ENCODE measurements at places on chromosomes 6 and 20.

- DNase-seq: no peak
Measured at GRCh38 chr6:121647905-121648304, 212.5 kb downstream of the GJA1 start.

DNA sequence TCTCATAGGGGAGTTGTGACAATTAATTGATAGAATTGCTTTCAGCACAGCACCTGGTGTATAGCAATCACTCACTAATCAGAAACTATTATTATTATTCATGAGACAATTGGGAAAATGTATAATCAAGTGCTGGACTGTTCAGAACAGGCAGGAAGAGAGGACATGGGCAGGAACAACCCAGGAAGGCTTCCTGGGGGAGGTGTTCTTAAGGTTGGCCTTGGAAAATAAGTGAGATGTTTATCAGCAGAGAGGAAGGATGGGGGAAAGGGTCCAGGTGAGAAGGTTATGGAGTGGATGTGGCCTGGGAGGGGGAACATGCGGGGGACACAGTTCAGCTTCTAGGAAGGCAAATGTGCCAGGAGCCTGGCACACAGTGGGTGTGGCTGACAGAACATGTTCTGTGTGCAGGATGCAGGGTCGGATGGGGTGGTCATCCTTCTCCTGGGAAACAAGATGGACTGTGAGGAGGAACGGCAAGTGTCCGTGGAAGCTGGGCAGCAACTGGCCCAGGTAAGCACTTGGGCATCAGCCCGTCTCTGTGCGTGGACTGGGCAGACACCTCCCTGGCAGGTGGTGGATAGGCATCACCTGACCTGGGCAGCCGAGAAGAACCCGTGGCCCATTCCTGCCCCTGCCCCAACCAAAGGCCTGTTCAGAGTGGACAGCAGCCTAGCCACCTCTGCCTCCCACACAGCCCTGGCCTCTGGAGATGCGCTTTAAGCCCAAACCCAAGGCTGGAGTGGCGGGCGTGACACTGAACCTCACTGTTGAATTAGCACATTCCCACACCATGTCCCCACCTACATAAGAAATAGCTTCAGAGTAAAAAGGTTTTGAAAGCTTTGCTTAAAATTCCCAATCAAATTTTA, 30.9 kb downstream of the RAB44 start:
- DNase-seq: no peak

DNA sequence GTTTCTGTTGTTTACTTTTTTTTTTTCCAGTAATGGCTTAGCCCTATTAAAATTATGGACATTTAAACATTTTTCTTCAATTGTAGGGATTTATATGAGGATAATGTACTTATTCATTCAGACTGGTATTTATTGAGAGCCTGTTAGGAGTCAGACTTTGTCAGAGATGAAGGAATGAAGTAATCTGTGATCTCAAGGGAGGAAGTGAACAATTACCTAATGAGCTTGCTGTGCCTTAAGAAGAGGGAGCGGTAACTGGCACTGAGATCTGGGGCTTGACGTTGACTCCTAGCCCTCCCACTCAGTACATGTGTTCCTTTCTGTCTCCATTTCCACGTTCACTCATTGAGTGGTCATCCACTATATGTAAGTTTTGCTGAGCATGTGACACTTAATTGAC, 12.6 kb downstream of the AFDN start:
- no peak for DNase-seq

DNA sequence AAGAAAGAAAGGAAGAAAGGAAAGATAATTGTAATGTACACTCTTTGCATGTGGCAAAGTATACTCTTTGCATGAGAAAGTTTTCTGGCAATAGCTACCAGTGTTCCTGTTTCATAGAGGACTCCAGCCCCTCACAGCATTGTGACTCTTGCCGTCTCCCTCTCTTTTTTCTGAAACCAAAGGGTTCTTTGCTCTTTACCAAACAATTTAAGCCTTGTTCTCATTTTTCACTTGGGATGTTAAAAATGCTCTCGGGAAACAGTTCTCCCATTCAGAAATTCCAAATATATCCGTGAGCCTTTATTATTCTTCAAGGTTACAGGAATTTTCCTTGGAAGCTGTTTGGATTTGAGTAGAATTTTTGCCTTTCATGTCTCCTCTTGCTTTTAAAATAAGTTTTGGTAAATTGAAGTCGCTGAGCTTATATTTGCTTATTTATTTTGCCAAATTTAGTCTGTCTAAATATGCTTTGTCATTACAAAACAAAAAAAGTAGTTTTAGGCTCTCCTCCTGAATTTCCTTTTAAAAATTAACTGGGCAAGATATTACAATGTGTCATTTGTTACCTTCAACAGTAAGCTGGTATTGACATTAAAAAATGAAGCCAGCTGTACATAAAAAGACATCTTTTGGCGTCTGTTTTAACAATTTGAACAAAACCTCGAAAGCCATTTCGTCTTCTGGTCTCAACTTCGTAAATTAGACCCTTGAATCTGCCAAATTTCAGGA, 103.8 kb upstream of the ARMC2 start:
- DNase-seq: no peak

DNA sequence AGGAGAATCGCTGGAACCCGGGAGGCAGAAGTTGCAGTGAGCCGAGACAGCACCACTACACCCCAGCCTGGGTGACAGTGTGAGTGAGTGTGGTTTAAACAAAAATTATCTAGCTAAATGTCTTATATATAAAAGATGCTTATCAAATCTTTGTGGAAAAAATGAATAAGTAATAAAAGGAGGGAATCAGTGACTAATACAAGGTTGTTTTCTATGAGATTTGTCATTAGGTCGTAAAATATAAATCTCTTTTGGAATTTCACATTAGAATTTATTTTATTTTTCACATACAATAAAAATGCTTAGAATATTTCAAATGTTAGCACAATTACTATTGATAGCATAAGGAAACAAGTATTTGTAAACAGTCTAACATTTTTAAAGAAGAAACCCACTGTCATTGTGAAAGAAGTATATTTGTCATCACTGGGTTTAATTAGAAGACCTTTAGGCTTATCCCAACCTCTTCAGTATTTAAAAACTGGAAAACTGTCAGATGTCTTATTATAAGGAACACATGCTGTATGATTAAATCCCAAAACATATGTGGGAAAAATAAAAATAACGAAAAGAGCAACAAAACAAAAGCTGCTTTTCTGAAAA, 47.1 kb downstream of the ASCC3 start:
- no peak for DNase-seq

GRCh38 chr6:151757506-151757955, 50.0 kb upstream of the ESR1 start:
- DNase-seq: no peak

GRCh38 chr6:17178326-17178725, 76.5 kb downstream of the STMND1 start:
- DNase-seq: no peak

DNA sequence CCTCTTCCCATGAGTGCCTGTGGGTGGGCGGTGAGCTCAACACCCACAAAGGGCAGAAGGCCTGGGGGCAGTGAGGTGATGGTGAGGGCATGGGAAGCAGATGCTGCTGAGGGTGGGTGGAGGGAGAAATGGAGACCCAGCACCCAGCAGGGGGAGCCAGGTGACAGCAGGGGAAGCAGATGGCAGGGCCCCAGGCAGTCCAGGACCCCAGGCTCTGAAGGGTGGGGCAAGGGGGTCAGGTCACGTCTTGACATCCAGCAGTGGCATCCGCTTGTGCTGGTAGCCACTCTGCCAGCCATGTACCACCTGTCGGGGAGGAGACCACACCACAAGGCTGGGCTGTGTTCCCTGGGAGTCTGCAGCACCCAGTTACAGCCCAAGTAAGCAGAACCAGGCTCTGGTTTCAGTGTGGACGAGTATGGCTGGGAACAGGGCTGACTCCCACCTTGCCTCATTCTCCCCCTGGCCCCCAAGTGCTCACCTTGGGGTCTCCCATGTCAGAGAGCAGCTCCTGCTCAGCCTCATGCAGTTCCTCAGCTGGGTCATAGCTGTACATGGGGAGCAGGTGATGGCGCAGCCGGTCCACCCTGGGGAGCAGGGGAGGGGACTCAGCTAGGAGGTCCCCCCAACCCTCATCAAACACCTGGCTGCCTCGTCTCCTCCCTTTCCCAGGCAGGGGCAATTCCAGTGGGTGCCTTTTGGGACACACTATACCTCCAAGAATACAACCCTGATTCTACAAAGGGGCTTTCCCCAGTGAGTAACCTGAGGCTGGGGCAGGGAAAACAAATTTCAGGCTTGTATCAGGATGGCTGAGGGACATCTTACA, 2.0 kb downstream of the SMIM29 start:
- DNase-seq: peak; percentile 75

DNA sequence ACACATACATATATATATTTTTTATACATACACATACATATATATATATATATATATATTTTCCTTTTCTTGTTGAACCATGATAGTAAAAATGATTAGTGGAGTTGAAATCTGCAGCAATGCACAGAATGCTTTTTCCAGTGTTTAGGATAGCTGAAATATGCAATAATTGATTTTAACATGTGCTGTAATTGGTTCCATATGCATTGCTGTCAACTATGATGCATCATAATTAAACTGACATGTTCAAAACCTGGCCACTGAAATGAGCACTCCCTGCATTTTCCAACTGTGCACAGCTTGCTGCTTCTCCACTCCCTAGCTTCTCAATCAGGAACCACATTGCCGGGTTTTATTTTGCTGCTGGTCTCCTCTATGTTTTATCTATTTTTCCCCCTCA, 358.3 kb downstream of the PAX1 start:
- no peak for DNase-seq

DNA sequence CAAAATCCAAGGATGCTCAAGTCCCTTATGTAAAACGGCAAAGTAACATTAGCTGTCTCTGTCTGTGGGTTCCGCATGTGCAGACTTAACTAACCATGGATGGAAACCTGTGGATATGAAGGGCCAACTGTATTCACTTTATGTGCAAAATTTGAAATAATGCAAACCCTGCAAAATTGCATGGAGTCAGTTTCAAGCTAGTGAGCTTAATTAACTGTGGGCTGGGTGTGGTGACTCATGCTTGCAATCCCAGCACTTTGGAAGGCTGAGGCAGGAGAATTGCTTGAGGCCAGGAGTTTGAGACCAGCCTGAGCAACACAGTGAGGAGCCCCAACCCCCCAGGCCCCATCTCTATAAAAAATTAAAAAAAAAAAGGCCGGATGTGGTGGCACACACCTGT, 81.4 kb downstream of the ANKS1A start:
- DNase-seq: no peak

DNA sequence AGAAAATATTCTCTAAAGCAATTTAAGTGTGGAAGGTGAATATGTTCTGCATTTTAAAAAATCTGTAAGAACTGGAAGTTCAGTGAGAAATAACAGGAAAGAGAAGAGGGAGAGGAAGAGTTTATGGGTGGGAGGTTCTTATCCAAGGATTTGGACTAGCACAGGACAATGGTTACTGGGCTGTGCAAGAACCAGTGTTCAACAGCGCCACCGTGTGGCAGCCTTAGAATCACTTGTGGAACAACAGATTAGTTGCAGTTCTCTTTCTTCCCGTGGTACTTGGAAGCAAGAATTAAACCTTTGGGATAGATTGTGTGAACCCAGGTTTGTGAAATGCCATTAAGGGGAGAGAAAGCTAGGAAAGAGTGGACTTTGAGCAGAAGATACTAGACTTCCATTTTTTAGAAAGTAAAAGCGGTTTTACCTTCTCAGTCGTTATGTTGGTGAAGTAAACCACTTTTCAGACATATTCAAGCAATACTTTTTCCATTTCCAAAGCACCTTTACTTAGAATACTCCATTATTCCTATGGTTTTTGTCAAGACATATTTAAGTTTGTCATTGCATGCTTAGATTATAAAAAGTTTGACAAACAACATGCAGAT, 436.7 kb downstream of the RNF144B start:
- DNase-seq: peak; percentile 11

- DNase-seq: no peak
Measured at GRCh38 chr6:35080821-35081425, 60.2 kb downstream of the TCP11 start.
